Breast epithelium (tissue), 4 donors: ENCODE measurements at places on chromosomes 12 and 14. TPM values are rescaled to one million over a fixed set of nuclear protein-coding genes. Genes with fewer than 3 reads are reported as not detected.
A peak's percentile ranks its signal among the peaks of the same experiment; 100 is the strongest.

DNA sequence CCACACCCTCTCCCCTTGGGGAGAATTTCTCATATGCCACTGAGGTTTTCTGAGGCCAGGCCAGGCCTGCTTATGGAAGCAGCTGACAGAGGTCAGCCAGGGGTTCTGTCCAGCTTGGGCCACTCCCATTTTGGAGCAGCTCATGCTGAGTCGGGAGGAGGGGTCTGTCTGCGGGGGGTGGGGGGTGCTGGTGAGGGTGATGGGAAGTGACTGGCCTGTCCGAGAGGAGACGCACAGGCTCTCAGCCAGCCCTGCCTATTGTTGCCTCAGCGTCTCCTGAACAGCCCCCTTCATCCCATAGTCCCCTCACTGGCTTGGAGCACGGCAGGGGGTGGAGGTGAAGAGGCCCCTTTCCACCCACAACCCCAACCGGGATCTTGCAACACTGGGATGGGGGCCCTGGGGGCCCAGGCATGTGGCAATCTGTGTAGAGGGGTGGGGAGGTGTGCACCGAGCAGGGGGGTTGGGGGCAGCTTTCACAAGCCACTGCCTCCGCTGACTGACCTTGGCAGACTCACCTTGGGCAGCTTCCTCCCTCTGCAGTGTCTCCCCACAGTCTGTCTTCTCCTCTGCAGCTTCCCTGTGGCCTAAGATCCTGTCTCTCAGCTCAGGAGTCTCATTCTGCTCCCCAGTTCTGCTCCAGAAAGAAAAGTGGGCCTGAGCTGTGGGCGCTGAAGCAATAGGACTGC, 5.5 kb downstream of the CEBPE start:
- H3K4me1 ChIP-seq, result peaks cover 3% of the 10 kb centered on the region
- H3K27me3 ChIP-seq, result no peaks in the 10 kb centered on the region
- no peak overlapping the region for H3K27ac ChIP-seq
- no peaks in the 10 kb centered on the region for H3K36me3 ChIP-seq

DNA sequence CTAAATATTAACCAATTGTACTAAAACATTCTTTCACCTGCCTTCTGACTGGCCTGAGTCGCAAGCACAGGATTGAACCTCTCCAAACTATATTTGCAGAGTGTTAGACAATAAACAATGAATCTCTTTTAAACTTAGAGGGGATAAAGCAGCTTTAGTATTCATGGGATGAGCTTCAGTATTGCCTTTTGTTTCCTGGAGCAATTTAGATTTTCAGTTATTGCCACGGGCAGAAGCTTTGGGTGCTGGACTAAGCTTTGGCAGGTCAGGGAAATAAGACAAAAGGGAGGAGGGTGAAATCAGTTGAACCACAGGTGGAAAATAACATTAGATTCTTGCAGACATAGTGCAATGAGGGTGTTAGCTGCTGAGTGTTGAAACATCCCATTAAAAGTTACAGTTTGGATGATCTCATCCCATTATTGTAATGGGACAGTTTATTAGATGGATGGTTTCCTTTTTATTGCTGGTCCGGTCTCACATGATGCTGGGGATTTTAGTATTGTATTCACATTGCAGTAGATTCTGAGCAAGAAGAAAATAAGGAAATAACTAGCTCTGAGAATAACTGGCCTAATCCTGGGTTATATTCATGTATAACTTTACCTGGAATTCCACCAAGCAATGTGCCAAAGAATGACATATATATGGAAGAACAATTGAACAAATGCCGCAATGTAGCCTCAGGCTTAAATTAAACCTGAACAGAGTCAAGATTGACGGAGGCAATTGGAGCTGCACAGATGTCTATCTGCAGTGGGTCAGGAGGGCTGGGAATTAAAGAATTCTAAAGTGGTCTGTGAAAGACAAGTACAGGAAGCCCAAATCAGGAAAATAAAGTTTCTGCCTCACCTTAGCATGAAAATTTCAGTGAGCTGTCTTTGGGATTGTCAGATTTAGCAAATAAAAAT, 1092.8 kb upstream of the SEL1L start:
- H3K4me1 ChIP-seq, result no peaks in the 10 kb centered on the region
- no peak overlapping the region for H3K4me3 ChIP-seq
- H3K36me3 ChIP-seq, result no peaks in the 10 kb centered on the region
- no peaks in the 10 kb centered on the region for H3K27me3 ChIP-seq
- H3K27ac ChIP-seq, result no peak overlapping the region

DNA sequence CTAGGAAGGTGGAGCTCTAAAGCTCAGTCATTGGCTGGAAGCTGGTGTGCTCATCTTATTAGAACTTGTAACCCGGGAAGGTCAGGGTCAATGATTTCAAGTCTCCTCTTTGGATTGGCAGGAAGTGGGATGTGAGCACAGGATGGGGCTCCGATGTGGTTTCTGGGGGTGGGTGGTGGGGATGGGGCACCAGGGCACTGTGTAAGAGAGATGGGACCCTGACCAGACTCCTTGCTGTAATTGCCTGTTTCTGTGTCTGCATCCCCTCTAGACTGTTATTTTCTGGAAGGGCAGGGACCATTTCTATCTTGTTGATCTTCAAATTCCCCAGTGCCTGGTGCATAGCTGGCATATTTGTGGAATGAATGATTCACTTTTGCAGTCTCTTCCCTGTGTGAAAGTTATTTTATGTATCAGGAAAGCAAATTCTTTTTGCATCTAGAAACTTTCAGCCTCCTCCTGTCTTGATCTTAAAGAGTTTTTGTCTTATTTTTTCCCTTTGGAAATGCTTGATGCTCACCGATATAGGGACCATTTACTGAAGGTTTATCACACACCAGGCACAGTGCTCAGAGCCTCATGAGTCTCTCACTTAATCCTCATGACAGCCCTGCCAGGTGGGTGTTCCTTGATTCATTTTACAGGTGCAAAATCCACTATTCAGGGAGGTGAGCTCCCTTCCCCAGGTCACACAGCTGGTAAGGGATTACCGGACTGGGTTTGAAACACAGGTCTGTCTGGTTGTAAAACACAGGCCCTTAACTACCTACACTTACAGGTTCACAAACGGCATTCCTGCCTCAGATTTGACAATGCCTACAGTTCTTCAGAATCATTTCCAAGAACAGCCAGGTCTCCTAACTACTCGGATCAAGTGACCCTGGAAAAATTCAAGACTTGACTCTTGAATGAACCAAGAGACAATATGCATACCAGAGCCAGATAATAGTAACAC, 86.9 kb upstream of the IGF1 start:
- peak overlapping the region; percentile 7 for H3K27ac ChIP-seq
- no peaks in the 10 kb centered on the region for H3K27me3 ChIP-seq
- no peak for DNase-seq
- H3K4me3 ChIP-seq, result no peak overlapping the region
- no peaks in the 10 kb centered on the region for H3K4me1 ChIP-seq

- no peaks in the 10 kb centered on the region for H3K4me1 ChIP-seq
- no peaks in the 10 kb centered on the region for H3K36me3 ChIP-seq
- no peak for DNase-seq
- no peak overlapping the region for H3K4me3 ChIP-seq
- H3K27ac ChIP-seq, result no peak overlapping the region
Measured at GRCh38 chr12:58529897-58530741, 390.2 kb downstream of the LRIG3 start.

DNA sequence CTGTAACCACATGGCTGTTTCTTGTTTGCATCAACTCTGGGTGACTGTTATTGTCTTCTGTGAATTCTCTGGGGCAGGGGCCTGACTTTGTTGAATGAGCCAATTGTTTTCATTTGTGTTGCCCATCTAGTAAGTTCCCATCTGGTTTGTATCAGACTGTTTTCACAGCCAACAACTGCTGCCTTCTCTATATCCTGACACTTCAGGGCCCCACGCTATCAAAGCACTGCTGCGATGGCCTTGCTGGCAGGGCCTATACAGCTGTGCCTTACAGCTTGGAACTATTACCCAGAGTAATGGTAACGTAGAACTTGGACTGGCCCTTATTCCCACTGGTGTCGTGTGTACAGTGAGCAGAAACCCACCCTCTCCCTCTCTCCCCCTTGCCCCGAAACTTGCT, 104.3 kb upstream of the DACT1 start:
- H3K27ac ChIP-seq, result no peak overlapping the region
- H3K36me3 ChIP-seq, result no peaks in the 10 kb centered on the region

GRCh38 chr12:121668750-121669520, 519 bp downstream of the MORN3 start:
- DNase-seq, result no peak
- no peak overlapping the region for H3K27ac ChIP-seq
- H3K4me1 ChIP-seq, result peaks cover 9% of the 10 kb centered on the region
- no peaks in the 10 kb centered on the region for H3K27me3 ChIP-seq

DNA sequence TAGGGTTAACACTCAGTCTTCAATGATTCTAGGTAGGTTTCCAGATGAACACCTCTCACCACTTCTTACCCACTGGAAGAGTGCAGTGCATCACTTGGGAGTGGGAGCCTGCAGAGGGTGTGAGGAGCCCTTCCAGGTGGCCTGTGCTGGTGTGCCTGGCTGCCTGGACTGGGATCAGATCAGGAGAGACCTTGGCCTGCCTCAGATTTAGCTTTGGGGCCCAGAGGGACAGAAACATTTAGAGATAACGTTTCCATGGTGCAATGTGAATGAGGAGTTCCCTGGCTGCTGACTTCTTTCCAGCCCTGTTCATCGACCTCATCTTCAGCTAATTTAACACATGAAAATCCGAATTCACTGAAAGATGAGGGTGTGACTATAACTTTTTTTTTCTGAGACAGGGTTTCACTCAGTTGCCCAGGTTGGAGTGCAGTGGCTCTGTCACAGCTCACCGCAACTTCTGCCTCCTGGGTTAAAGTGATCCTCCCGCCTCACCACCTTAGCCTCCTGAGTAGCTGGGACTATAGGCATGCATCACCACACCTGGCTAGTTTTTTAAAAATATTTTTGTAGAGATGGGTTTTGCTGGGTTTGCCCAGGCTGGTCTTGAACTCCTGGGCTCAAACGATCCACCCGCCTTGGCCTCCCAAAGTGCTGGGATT, 53.6 kb downstream of the SUSD6 start:
- H3K36me3 ChIP-seq, result no peaks in the 10 kb centered on the region
- peaks cover 15% of the 10 kb centered on the region for H3K4me1 ChIP-seq
- H3K4me3 ChIP-seq, result no peak overlapping the region
- no peak for DNase-seq
- H3K27ac ChIP-seq, result peak overlapping the region; percentile 90
- no peaks in the 10 kb centered on the region for H3K27me3 ChIP-seq

GRCh38 chr12:87376722-87377121, 652.5 kb downstream of the C12orf50 start:
- no peaks in the 10 kb centered on the region for H3K36me3 ChIP-seq
- no peak overlapping the region for H3K4me3 ChIP-seq
- no peak overlapping the region for H3K27ac ChIP-seq

GRCh38 chr14:47485421-47485820, 190.0 kb downstream of the MDGA2 start:
- no peaks in the 10 kb centered on the region for H3K27me3 ChIP-seq
- no peak overlapping the region for H3K4me3 ChIP-seq
- no peak for DNase-seq
- H3K4me1 ChIP-seq, result no peaks in the 10 kb centered on the region
- no peaks in the 10 kb centered on the region for H3K36me3 ChIP-seq
- no peak overlapping the region for H3K27ac ChIP-seq

DNA sequence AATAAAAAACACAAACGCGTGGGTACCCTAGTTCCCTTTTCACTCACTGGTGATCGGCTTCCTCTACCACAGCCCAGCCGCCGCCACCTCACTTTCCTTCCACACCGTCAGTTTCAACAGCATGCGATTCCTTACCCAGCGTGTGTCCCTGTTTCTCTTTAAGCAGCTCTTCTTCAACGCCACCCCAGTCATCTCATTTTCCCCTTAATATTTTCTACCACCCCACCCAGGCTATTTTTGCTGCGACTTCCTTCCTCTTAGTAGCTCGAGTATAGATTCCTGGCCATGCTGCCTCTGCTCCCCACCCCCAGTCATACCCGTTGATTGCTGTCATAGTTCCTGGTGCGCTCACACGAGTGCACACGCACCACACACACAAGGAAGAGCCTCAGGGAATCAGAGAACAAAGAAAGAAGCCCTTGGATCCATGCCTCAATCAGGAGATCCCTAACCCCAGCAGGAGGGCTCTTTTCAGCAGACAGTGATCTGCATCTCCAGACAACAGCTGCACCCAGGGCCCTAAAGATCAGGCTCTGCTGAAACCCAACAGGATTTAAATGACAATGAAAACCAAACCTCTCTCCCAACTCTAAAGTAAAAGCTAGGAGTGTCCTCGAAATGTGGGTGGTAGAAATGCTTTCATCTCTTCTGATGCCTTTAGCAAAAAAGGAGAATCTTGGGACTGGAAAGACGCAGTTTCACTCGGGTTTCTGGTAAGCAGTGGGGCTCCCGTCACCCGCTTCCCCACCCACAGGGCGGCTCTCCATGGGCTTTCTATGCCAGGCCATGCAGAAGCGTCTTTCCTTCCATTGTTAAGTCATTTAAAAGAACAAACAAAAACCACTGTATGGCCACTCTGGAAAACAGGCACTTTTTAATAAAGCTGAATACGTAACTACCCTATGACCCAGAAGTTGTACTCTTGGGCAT, 23.8 kb downstream of the VPS37B start:
- peak overlapping the region; percentile 93 for H3K27ac ChIP-seq
- H3K4me3 ChIP-seq, result peak overlapping the region; percentile 59
- no peaks in the 10 kb centered on the region for H3K36me3 ChIP-seq
- H3K4me1 ChIP-seq, result peaks cover 27% of the 10 kb centered on the region
- no peaks in the 10 kb centered on the region for H3K27me3 ChIP-seq

GRCh38 chr14:96861568-96862310, 64.6 kb downstream of the VRK1 start:
- no peaks in the 10 kb centered on the region for H3K4me1 ChIP-seq
- H3K27ac ChIP-seq, result no peak overlapping the region
- DNase-seq, result no peak
- no peaks in the 10 kb centered on the region for H3K27me3 ChIP-seq

- no peak for DNase-seq
- no peak overlapping the region for H3K4me3 ChIP-seq
- H3K36me3 ChIP-seq, result no peaks in the 10 kb centered on the region
- no peak overlapping the region for H3K27ac ChIP-seq
Measured at GRCh38 chr14:97196336-97196735, 399.2 kb downstream of the VRK1 start.

GRCh38 chr14:29461101-29461500, 466.5 kb downstream of the PRKD1 start:
- DNase-seq, result no peak
- no peak overlapping the region for H3K27ac ChIP-seq
- no peaks in the 10 kb centered on the region for H3K36me3 ChIP-seq
- no peaks in the 10 kb centered on the region for H3K27me3 ChIP-seq

- no peaks in the 10 kb centered on the region for H3K4me1 ChIP-seq
- DNase-seq, result no peak
- H3K4me3 ChIP-seq, result no peak overlapping the region
- H3K36me3 ChIP-seq, result no peaks in the 10 kb centered on the region
- no peaks in the 10 kb centered on the region for H3K27me3 ChIP-seq
Measured at GRCh38 chr12:57607958-57608663, 3.1 kb upstream of the ARHGEF25 start.

Gene CHFR
- total RNA-seq, result 36.1 TPM

Gene ACSM4
- not detected for total RNA-seq

Gene SOAT2
- not detected for total RNA-seq
